ENCODE measurements at places on chromosomes 5 and 9. TPM values are rescaled to one million over a fixed set of nuclear protein-coding genes. Genes with fewer than 3 reads are reported as not detected.
A peak's percentile ranks its signal among the peaks of the same experiment; 100 is the strongest.

The MYMK gene
- total RNA-seq = not detected

The PCDHGB7 gene
- total RNA-seq = 15.1 TPM

The GPX8 gene
- 29.7 TPM for total RNA-seq

- DNase-seq = no peak
- H3K4me3 ChIP-seq = no peak overlapping the region
- no peaks in the 10 kb centered on the region for H3K36me3 ChIP-seq
These were observed 177.4 kb downstream of the NSG2 start for GRCh38 chr5:174222891-174223290.

DNA sequence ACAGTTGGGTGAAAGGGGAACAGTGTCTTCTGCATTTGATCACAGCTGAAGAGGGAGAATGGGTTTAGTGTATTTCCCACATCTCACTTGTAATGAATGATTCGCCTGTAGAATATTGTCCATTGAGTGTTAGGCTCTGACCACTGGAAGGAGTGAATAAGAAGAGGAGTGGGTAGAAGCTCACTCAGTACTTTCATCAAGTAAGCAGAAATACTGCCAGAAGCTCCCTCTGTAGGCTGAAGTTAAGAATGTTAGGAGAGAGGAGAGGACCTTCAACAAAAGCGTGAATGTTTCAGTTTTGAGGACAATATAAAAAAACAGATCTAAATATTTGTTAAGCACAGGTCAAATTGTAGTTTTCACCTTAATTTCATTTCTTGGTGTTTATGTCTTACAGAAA, 27.5 kb downstream of the FSD1L start:
- no peak overlapping the region for H3K27ac ChIP-seq
- peak; percentile 53 for DNase-seq
- no peaks in the 10 kb centered on the region for H3K36me3 ChIP-seq
- no peak overlapping the region for H3K4me3 ChIP-seq
- H3K27me3 ChIP-seq = no peaks in the 10 kb centered on the region

Measured in kidney (tissue), 22 donors.